Activated CD8-positive, alpha-beta T cell treated with anti-CD3 and anti-CD28 coated beads for 36 hours (primary cell): ENCODE measurements at places on chromosomes 7 and 10. TPM values are rescaled to one million over a fixed set of nuclear protein-coding genes. Genes with fewer than 3 reads are reported as not detected.

- no peak overlapping the region for H3K27ac ChIP-seq
- peaks cover 17% of the 10 kb centered on the region for H3K4me1 ChIP-seq
- H3K4me3 ChIP-seq, result no peak overlapping the region
- peaks cover 5% of the 10 kb centered on the region for H3K36me3 ChIP-seq
Observed at GRCh38 chr7:97003262-97004246, 1.8 kb upstream of the DLX6 start.

- no peak overlapping the region for H3K4me3 ChIP-seq
- H3K36me3 ChIP-seq, result no peaks in the 10 kb centered on the region
- DNase-seq, result no peak
- H3K4me1 ChIP-seq, result no peaks in the 10 kb centered on the region
- no peaks in the 10 kb centered on the region for H3K27me3 ChIP-seq
- no peak overlapping the region for H3K27ac ChIP-seq
Observed at GRCh38 chr10:107894516-107894915, 730.0 kb upstream of the SORCS1 start.

GRCh38 chr10:98659951-98660350 is 213.2 kb upstream of the HPS1 start:
- H3K36me3 ChIP-seq, result no peaks in the 10 kb centered on the region
- H3K4me1 ChIP-seq, result no peaks in the 10 kb centered on the region
- H3K27ac ChIP-seq, result no peak overlapping the region
- peaks cover 12% of the 10 kb centered on the region for H3K27me3 ChIP-seq
- H3K4me3 ChIP-seq, result no peak overlapping the region

DNA sequence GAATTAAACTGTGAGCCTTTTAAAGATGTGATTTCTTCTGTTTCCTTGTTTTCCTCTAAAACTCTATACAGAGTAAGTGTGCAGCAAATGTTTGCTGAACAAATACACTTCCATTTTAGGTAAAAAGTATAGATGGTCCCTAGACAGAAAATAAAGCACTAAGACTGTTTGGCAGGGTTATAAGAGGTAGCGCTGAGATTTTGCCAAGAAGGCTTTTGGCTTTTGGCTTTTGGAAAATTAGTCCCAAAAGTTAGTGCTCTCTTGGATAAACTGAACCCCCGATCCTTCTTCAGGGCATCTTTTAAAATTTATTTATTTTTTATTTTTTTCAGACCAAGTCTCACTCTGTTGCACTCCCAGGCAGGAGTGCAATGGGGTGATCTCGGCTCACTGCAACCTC is 175.7 kb upstream of the NRP1 start:
- peaks cover 9% of the 10 kb centered on the region for H3K27me3 ChIP-seq
- DNase-seq, result no peak
- H3K36me3 ChIP-seq, result no peaks in the 10 kb centered on the region
- no peak overlapping the region for H3K4me3 ChIP-seq

DNA sequence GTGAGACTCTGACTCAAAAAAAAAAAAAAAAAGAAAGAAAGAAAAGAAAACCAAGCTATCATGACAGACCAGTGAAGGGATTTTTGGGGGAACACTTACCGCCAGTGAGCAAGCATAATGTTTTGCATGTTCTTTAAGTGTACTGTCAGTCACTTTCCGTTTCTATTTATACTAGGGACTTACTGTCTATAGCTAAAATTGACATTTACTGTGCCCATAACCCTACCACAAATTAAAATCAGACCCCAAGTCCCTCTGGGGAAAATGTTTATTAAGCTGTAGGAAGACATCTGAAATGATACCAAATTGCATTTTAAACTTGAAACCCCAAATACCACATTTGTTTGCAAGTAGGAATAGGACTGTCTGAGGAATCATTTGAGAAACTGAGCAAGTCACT is 252.8 kb downstream of the TRIL start:
- H3K4me1 ChIP-seq, result no peaks in the 10 kb centered on the region
- no peak overlapping the region for H3K4me3 ChIP-seq
- no peak overlapping the region for H3K27ac ChIP-seq
- DNase-seq, result no peak

GRCh38 chr10:72889391-72889831 is 4.1 kb upstream of the OIT3 start:
- H3K27me3 ChIP-seq, result peaks cover 4% of the 10 kb centered on the region
- H3K27ac ChIP-seq, result no peak overlapping the region
- H3K4me3 ChIP-seq, result no peak overlapping the region
- peaks cover 22% of the 10 kb centered on the region for H3K36me3 ChIP-seq
- H3K4me1 ChIP-seq, result peaks cover 15% of the 10 kb centered on the region

GRCh38 chr10:52757773-52758172 is 14.8 kb downstream of the MBL2 start:
- no peaks in the 10 kb centered on the region for H3K36me3 ChIP-seq
- no peak overlapping the region for H3K4me3 ChIP-seq
- no peak for DNase-seq
- H3K27ac ChIP-seq, result no peak overlapping the region
- no peaks in the 10 kb centered on the region for H3K27me3 ChIP-seq

GRCh38 chr7:127738859-127739258 is 86.9 kb downstream of the SND1 start:
- no peak for DNase-seq
- no peak overlapping the region for H3K27ac ChIP-seq
- H3K4me1 ChIP-seq, result peaks cover 31% of the 10 kb centered on the region

DNA sequence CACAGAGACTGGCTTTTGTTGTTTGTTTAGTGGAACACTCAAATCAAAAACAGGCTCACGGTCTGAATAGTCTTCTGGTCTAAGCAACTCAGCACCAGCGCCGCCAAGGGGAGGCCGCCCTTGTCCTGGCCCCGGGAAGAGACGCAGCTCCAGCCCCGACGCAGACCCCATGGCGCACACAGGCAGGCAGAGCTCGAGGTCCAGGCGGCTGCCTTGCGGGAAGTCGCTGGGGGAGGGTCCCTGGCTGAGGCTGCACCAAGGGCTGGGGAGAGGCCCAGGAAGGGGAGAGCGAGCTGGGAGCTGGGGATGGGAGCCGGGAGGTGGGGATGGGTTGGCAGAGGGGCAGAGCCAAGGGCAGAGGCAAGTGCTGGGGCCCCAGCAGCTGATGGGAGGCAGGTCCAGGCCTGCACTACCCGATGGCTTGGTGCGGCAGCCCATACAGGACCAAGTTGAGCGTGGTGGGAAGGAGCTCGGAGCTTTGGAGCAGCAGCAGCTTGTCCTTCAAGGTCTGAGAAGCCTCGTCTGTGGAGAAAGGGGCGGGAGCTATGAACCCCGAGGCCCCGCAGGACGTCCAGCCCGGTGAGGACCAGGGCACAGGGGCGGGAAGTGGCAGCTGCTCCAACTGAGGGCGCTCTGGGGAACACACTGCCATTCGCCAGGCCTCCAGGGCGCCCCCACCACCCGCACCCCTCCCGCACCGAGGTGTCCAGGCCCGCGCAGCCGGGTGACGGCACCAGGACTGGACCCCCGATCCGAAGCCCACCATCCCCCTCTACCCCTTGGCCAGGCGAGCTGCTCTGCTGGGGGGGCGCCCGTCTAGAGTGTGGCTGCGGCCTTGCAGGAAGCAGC is 22.7 kb upstream of the NKX6-2 start:
- no peak overlapping the region for H3K4me3 ChIP-seq
- DNase-seq, result no peak
- no peaks in the 10 kb centered on the region for H3K36me3 ChIP-seq
- H3K4me1 ChIP-seq, result no peaks in the 10 kb centered on the region
- no peaks in the 10 kb centered on the region for H3K27me3 ChIP-seq
- no peak overlapping the region for H3K27ac ChIP-seq

DNA sequence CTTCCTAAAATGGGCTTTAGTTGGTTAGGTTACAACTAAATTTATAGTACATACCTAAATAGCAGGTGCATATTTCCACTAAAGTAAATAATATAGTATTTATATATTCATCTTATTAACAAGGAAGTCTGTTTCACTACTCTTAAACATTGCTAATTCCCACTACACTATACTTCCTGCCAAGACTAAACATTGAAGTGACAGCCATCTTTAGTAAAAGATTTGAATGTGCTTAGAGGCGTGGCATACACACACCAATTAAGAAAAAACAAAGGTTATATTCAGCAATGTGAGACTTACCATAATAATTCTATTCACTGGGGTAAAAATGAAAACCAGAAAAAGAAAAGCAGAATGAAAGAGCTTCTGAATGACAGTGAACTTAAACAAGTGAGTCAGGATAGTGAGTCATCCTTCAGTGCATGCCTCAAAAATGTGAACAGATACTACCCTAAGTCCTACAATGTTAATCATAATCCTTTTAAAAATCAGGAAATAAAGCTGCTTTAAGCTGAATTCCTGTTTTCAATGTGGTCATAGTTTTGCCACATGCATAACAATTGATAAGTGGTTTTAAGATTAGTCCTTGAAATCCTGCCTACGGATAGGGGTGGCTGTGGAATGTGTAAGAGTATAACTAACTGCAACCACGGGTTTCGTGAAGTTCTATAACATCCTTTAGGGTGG is 59.4 kb downstream of the USP6NL start:
- no peaks in the 10 kb centered on the region for H3K27me3 ChIP-seq
- peak overlapping the region; percentile 74 for H3K27ac ChIP-seq
- H3K4me3 ChIP-seq, result peak overlapping the region; percentile 23
- no peak for DNase-seq

- H3K4me3 ChIP-seq, result no peak overlapping the region
- H3K27me3 ChIP-seq, result peaks cover 3% of the 10 kb centered on the region
- H3K27ac ChIP-seq, result no peak overlapping the region
- no peaks in the 10 kb centered on the region for H3K36me3 ChIP-seq
Observed at GRCh38 chr10:104437226-104437625, 83.6 kb downstream of the CFAP58 start.

DNA sequence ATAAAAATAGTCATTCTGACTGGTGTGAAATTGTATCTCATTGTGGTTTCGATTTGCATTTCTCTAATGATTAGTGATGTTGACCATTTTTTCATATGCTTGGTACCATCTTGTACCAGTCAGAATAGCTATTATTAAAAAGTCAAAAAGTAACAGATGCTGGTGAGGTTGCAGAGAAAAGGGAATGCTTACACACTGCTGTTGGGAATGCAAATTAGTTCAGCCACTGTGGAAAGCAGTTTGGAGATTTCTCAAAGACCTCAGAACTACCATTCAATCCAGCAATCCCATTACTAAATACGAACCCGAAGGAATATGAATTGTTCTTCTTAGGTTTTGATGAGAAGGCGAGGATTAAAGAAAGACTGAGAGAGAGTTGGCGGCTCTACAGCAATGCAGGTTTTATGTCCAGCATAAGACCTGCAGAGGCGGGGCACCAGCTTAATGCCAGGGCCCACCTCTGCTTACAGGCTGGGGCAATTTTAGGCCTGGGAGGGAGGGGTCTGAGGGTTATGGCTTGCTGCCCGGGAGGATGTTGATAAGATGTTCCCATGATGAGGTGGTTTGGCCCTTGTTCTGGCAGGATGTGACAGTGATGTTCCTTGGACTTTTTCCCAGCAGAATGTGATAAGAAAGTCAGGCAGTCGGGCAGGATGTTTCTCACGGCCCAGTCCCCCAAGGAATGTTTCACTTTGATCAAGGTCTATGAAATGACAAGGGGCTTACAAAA is 74.4 kb downstream of the MEST start:
- no peak overlapping the region for H3K27ac ChIP-seq
- DNase-seq, result no peak
- H3K4me1 ChIP-seq, result peaks cover 6% of the 10 kb centered on the region
- peaks cover 16% of the 10 kb centered on the region for H3K36me3 ChIP-seq
- no peak overlapping the region for H3K4me3 ChIP-seq
- no peaks in the 10 kb centered on the region for H3K27me3 ChIP-seq

DNA sequence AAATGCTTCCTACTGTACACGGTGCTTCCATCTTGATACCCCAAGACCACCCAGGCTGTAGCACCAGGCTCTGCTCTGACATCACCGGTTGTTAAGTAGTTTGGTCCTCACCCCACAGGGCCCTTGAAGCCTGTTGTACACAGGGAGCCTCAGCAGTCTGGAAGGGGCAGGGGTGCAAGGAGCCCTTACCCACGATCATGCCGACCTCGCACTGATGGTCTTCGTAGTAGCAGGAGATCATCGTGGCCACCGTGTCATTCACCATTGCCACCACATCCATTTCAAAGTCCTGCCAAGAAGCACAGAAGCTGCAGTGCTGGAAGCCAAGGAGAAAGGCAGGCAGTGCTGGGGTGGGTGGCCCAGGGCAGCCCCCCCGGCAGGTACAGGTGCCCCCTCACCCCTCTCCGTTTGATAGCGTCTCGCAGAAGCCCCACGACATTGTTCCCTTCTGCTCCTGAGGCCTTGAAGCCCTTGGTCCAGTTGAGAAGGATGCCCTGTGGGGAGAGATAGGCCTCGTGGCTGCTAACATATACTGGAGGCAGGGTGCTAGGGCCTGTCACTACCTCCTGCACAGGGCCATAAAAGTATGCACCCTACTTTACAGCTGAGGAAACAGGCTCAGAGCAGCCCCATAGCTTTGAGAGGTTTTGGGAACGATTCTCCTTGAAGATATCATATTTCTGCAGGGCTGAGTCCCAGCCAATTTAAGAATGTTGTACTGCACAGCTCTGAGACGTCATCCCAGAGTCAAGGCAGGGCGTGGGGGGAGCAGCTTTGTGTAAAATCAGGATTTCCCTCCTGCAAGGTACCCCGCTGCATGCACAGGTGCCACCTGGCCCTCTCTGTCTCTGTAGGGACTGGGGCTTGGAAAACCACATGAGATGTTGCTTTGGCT is 8.7 kb upstream of the MYL7 start:
- H3K27ac ChIP-seq, result no peak overlapping the region
- no peak overlapping the region for H3K4me3 ChIP-seq
- DNase-seq, result no peak
- peaks cover 10% of the 10 kb centered on the region for H3K4me1 ChIP-seq
- H3K27me3 ChIP-seq, result no peaks in the 10 kb centered on the region
- no peaks in the 10 kb centered on the region for H3K36me3 ChIP-seq

DNA sequence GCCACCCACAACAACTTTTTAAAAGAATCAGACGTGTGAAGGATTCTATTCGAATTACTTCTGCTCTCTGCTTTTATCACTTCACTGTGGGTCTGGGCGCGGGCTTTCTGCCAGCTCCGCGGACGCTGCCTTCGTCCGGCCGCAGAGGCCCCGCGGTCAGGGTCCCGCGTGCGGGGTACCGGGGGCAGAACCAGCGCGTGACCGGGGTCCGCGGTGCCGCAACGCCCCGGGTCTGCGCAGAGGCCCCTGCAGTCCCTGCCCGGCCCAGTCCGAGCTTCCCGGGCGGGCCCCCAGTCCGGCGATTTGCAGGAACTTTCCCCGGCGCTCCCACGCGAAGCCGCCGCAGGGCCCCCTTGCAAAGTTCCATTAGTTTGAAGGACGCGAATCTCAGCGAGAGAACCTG is 461 bp upstream of the HTRA1 start:
- peaks cover 7% of the 10 kb centered on the region for H3K4me1 ChIP-seq
- peaks cover 65% of the 10 kb centered on the region for H3K27me3 ChIP-seq

DNA sequence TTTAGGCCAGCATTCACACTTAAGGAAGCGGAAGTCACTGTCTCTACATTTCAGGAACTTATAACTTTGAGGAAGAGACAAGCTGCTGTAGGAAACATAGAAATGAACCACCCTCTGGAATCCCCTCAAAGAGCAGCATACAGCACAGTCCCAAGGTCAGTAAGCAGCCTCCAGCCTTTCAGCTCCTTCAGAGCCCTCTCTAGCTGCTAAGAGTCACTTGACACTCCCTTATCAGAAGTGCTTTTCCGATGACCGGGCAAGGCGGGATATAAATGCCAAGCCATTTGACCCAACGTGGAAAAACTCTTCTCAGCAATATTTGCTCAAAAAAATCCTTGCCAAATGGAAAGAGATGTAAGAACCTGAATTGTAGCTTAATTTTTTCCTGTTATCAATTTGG is 1284.3 kb downstream of the XPNPEP1 start:
- H3K27me3 ChIP-seq, result no peaks in the 10 kb centered on the region
- H3K36me3 ChIP-seq, result no peaks in the 10 kb centered on the region
- H3K27ac ChIP-seq, result no peak overlapping the region
- no peak for DNase-seq
- no peaks in the 10 kb centered on the region for H3K4me1 ChIP-seq

Gene ARMH3
- total RNA-seq, result 16.2 TPM

Gene HOXA9
- total RNA-seq, result not detected

Gene AGBL3
- 2.9 TPM for total RNA-seq

Gene CCL24
- not detected for total RNA-seq

Gene ADAM12
- total RNA-seq, result 1.3 TPM

Gene SCIN
- total RNA-seq, result not detected

Gene STRIP2
- 12.2 TPM for total RNA-seq
